GOT3 (cell line): ENCODE measurements at places on chromosomes 5 and 9.

DNA sequence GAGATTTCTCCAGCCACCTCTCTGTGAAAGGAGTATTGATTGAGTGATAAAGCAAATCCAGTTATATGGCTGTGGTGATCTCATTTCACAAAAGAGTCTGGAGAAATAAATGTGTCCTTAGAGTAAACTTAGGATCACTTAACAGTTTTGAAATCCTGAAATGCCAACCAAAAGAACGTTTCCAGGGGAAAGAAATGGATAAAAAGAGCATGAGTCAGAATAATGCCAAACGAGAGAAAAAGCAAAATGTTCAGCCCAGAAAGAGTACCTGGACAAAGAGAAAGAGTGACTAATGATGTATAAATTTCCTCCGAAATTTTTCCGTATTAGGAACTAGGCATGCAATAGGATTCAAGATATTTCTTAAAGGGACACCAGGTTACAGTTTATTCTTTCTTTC, 463.1 kb upstream of the CDH10 start:
- DNase-seq, result no peak

- DNase-seq, result no peak
Measured at GRCh38 chr5:2744485-2744884, 7.0 kb downstream of the IRX2 start.

- no peak for DNase-seq
Measured at GRCh38 chr5:10593531-10594181, 29.8 kb downstream of the ANKRD33B start.

DNA sequence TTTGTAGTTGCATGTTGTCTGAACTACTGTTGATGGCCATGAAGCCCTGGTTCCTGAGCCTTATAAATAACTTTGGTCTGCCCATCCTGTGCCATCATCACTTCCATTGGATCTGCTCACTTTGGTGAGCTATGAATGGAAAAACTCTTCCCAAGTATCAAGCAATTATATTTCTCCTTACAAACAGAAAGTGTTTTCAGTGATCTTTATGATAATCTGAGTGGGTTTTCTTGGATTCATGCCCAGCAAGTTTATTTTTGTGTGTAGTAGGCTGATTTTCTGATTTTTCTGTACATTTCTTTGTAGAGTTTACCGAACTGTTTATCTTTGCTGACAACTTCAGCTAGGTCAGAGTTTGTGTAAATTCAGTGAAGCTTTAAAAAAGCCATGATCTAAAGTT, 31.0 kb downstream of the CAMK4 start:
- DNase-seq, result no peak

DNA sequence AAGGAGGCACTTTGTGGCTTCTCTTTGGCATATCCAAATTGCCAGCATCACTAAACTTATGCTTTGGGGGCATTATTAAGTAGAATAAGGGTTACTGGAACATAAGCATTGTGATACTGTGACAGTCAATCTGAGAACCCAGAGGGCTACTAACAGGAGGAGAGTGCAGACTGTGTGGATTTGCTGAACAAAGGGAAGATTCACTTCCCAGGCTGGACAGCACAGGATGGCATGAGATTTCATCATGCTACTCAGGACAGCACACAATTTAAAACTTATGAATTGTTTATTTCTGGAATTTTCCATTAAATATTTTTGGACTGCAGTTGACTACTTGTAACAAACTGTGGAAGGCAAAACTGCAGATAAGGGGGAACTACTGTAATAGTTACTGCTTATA, 212.5 kb downstream of the TMC1 start:
- DNase-seq, result no peak
